SW 1271 (cell line): ENCODE measurements at places on chromosomes 6 and 20.

- DNase-seq = peak; percentile 2
Observed at GRCh38 chr6:156102129-156102528, 646.5 kb upstream of the NOX3 start.

DNA sequence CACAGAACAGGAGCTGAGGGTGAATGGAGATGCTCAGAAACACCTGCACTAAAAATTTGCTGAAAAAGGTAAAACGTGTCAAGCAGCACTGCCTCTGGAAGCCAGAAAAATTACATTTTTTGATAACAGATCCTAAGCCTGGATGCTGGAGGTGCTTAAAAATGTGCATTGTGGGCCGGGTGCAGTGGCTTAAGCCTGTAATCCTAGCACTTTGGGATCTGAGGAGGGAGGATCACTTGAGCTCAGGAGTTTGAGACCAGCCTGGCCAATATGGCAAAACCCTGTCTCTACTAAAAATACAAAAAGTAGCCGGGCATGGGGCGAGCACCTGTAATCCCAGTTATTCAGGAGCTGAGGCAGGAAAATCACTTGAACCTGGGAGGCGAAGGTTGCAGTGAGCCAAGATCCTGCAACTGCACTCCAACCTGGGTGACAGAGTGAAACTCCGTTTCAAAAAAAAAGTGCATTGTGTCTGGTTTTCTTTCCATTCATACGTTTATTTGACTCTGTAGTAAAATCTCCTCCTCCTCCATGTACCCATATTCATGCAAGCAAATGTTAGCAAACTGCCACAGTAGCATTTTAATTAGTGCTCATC lies 587 bp upstream of the BTN3A1 start:
- no peak for DNase-seq

GRCh38 chr6:70051197-70052124 lies 185.1 kb downstream of the COL19A1 start:
- DNase-seq = no peak

GRCh38 chr6:139927236-139927635 lies 552.8 kb upstream of the CITED2 start:
- no peak for DNase-seq

DNA sequence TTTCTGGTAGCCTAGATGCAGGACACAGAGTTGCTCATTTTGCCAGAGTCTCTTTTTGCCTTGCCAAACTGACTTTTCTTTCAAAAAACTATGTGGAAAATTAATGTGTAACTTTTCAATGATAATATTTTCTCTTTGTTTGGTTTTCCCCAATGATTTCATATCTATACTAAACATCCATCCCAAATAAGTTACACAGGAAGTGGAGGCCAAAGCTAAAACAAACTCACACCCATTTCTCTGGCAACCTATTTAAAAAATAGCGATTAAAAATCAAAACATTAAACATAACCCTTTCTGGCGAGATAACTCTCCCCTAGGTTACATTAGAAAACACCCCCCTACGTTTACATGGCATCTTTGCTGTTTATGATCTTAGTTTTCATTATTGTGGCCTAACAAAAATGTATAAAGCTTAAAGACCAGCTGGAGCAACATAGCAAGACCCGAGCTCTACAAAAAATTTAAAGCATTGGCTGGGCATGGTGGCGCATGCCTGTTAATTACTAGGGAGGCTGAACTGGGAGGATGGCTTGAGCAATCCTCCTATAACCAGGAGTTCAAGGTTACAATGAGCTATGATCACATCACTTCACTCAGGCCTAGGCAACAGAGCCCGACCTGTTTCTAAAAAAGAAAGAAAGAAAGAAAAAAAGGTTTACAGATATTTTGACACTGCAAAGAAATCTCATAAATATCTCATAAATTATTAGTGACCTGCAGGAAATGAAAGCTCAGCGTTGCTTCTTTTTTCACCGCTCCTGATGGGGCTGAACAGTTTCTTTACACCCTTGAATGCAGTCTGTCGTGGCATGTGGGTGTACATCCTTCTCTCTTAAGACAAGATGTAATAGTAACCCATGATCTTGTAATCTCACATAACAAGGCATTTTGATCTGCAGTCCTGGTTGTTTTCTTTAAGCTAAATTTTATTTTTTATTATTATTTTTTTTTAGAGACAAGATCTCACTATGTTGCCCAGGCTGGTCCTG lies 32.8 kb upstream of the CEP85L start:
- no peak for DNase-seq

DNA sequence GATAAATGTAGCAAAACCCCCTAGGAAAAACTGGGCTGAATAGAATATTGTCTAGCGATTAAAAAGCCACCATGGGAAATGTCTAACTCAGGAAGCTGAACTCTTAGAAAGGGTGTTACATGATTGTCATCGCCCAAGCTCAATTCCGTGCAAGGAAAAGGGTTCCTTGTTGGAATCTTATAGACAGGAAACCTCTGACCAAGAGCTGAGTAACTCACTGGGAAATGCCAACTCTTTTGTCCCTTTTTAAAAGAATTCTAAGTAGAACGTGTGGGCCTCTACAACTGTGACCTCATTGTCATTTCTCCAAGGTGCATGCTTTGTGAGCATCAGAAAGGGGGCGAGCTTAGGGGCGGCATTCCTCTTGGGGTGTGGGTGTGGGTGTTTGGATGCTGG lies 88.1 kb downstream of the SYNJ2 start:
- no peak for DNase-seq

- DNase-seq = no peak
Observed at GRCh38 chr6:34029489-34030280, 116.2 kb downstream of the GRM4 start.

DNA sequence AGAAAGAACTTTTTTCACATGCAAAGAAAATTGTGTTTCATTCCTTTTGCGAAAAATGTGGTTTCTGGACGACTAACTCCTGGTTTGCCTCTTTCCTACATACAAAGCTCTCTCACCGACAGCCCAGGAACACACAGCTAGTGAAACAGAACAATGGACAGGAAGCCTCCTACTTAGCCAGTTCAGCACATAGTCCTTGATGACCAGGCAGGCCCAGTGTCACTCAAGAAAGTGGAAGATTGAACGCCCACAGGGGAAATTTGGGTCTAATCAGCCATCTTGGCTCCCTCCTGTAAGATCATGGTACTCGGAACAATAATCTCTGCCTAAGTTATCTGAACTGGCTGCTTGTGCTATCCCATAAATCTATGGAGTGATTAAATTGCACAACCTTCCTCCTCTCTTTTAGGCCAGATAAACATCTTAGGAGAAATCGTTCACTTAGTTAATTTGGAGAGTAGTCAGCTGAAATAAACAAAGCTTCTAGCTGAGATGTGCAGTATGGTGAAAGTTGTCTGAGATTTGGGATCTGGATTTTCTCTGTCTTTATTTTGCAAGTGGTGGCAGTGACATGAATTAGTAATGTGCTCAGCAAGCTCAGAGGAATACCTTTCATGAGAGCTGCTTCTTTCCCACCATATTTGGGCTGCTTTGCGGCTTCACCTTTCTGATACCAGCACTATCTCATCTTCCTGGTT lies 147.0 kb downstream of the MTFR2 start:
- no peak for DNase-seq

- DNase-seq = no peak
Observed at GRCh38 chr20:8344631-8345030, 212.6 kb downstream of the PLCB1 start.

GRCh38 chr6:26158076-26158580 lies 70.9 kb downstream of the HFE start:
- no peak for DNase-seq

GRCh38 chr6:122268394-122268793 lies 131.1 kb upstream of the HSF2 start:
- no peak for DNase-seq

GRCh38 chr6:93721386-93722048 lies 302.2 kb upstream of the EPHA7 start:
- DNase-seq = peak; percentile 39

- DNase-seq = no peak
Observed at GRCh38 chr6:74964871-74965441, 240.9 kb downstream of the COL12A1 start.

DNA sequence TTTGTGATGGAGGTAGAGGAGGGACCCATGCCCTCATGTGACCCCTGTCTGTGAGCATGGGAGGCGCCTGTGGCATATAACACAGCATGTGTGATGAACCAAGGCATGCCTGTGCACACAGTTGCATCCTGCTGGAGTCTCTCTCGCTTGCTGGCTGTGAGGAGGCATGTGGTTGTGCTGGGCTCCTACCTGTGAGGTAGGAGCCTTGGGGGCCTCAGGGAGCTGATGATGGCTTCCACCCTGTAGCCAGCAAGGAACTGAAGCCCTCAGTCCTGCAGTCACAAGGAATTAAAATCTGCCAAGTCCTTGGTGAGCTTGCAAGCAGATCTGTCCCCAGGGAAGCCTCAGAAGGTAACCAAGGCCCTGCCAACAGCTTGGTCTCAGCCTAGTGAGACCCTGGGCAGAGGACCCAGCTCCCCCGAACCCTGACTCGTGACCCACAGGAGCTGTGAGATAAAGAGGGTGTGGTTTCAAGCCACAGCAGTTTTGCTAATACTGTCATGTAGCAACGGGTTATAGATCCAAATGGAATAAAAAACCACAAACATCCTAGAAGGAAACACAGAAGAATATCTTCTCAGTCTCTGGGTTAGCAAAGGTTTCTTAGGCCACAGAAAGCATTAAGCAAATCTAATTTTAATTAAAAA lies 145.7 kb downstream of the WDR27 start:
- DNase-seq = no peak

DNA sequence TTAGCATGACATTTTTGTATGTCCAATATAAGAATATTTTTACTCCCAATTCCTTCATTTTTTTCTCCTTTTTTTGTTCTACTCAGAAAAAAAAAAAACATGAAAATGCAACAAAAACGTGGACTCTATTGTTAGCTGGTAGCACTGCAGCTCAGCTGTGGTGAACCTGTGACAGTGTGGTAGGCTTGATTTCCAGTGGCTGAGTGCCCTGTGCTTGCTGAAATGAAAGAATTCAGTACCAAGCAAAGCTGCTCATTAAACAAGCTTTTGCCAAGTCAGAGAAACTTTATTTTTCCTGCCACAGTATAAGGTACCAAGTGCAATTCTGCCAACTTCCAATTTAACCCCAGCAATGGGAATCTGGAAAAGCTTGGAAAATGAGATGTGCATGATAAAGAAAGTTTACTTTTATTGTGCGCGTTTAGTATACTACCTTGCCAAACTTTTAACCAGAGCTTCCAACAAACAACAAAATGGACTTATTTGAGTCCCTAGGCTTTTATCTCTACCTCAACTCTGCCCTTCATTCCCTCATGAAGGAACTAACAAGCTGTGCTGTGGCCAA lies 215.2 kb downstream of the SLC35F1 start:
- no peak for DNase-seq

GRCh38 chr6:65667916-65668656 lies 38.9 kb downstream of the EYS start:
- no peak for DNase-seq

GRCh38 chr6:122790423-122791309 lies 1.6 kb downstream of the SMPDL3A start:
- DNase-seq = no peak

DNA sequence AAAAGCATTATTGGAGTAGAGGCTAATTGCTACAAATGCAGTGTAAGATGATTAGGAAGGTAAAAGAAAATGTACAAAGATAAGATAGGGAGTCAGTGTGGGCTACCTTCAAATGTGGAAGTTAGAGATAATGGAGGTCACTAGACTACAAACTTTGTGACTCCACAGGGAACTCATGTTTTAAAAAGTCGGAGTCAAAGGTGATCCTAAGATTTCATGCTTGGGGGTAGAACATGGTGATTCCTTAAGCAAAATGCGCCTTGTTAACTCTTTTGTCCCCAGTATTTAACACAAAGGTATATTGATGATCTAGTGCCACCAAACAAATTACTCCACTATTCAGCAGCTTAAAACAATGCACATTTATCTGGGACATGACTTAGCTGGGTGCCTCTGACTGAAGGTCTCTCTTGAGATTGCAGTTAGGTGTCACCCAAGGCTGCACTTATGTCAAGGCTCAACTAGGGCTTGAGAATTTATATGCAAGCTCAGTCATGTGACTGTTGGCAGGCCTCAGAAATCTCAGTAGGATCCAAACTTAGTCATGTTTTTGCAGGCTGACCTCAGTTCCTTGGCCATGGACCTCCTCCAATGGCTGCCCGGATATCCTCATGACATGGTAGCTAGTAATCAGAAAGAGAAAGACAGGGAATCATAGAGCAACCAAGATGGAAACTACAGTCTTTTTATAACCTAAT lies 11.4 kb upstream of the SNX9 start:
- no peak for DNase-seq

- peak; percentile 97 for DNase-seq
Observed at GRCh38 chr6:156953479-156954146, 176.4 kb downstream of the ARID1B start.

DNA sequence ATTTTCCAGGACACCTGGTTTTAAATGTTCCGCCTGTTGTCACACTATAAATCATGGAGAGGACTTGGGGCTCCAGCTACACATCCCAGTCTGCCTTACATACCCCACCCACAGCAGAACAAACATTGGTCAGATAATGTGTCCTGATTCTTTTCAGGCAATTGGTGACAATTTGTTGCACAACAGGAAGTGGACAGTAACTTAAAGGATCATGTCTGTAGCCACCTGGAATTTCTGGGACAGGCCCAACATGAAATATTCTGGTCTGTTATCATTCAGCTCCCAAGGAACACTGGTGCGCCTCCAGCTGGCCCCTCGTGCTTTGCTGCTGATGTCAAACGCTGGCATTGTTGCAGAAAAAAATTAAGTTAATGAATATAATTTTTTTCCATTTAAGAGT lies 117.2 kb downstream of the SOBP start:
- DNase-seq = no peak

DNA sequence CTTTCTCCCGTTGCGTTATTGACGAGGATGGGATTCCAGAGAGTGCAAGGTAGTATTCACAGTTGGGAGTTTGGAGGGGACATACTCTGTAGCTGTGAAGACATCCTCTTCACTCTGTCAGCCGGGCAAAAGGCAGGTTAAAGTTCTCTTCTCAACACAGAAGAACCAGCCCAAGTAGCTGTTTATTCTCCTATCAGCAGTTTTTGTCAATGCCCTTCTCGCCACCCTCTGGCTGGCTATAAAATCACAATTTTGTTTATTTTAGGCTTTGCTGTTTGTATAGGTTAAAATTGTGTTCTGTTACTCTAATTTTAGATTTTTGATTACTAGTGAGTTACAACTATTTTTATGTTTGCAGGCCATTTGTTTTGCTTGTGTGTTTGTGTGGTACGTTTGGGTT lies 37.9 kb upstream of the MAS1 start:
- no peak for DNase-seq

DNA sequence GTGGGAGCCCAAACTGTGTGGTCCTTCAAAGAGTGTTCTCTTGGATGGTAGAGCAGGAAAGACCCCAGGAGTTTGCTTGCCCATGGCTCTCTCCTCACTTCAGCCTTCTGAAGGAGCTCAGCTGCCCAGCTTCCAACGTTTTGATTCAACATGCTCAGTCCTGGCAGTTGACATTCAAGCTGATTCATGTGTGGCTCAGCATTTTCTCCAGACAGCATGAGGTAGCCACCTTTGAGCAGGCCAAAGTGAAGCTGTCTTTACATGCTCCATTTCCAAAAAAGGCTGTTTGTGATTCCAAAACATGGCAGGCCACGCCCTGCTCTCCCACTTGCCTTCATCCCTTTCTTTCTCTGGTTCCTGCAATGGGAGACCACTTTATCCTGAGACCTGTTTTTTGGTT lies 280.2 kb downstream of the TBC1D7 start:
- no peak for DNase-seq
